ENCODE measurements at places on chromosomes 6 and 20. TPM values are rescaled to one million over a fixed set of nuclear protein-coding genes. Genes with fewer than 3 reads are reported as not detected.

The SAPCD1 gene
- 6.4 TPM for polyA plus RNA-seq

The FABP7 gene
- polyA plus RNA-seq, result 0.67 TPM

The TNFRSF21 gene
- 5.4 TPM for polyA plus RNA-seq

The SYCP2L gene
- polyA plus RNA-seq, result 0.07 TPM

The PRICKLE4 gene
- 1.6 TPM for polyA plus RNA-seq

The UBE2V1 gene
- 123 TPM for polyA plus RNA-seq

The SFTA2 gene
- 0.83 TPM for polyA plus RNA-seq

The ULBP1 gene
- polyA plus RNA-seq, result 0.36 TPM

The HTR1B gene
- 0.15 TPM for polyA plus RNA-seq

- DNase-seq, result no peak
- no peak overlapping the region for H3K4me3 ChIP-seq
- no peak overlapping the region for H3K27ac ChIP-seq
Measured at GRCh38 chr20:23917024-23917725, 37.6 kb upstream of the CST5 start.

- peaks cover 6% of the 10 kb centered on the region for H3K4me1 ChIP-seq
- no peak overlapping the region for H3K4me3 ChIP-seq
- no peak for DNase-seq
- H3K36me3 ChIP-seq, result peaks cover 38% of the 10 kb centered on the region
- H3K27me3 ChIP-seq, result no peaks in the 10 kb centered on the region
Measured at GRCh38 chr6:32979720-32980487, 11.5 kb downstream of the BRD2 start.

DNA sequence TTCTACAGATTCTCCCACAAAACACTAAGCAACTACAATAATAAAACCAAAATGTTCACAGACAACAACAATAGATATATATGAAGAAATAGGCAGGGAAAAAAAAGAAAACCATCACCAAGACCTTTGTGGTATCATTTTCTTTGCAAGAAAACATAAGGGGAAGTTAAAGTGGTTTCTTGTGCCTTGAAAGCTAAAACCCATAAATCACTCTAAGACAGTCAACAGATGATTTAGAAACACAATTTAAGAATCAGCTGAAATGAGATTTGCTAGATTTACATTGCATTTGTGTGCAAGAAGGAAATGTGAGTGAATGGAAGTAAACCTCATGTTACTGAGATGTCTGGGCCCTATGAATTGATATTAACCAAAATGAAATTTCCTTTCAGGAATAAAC lies 1265.4 kb upstream of the GJE1 start:
- no peaks in the 10 kb centered on the region for H3K4me1 ChIP-seq
- H3K27ac ChIP-seq, result no peak overlapping the region
- H3K4me3 ChIP-seq, result no peak overlapping the region
- no peaks in the 10 kb centered on the region for H3K36me3 ChIP-seq
- H3K27me3 ChIP-seq, result no peaks in the 10 kb centered on the region

DNA sequence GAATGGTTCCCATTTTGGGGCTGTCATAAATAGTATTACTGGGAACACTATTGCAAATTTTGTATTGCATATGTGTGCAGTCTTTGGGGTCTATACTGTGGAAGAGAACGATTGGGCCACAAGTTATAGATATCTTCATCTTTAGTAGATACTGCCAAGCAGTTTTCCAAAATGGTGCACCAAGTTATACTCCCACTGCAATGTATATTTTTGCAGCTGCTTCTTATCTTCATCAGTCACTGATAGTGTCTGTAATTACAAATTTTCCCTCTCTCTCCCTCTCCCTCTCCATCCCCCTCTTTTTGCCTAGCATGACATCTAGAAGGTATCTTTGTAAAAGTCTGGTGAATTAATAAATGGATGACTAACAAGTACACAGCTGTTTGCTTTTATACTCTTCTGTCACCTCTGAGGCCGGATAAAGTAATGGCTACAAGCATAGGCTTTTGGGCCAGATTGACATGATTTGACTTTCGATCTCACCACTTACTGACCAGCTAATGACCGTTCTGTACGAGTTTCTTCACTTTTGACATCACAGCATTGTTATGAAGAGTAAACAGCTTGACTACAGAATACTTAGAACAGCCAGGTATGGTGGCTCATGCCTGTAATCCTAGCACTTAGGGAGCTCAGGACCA lies 113.3 kb upstream of the SLC2A12 start:
- H3K36me3 ChIP-seq, result peaks cover 2% of the 10 kb centered on the region
- H3K27ac ChIP-seq, result no peak overlapping the region
- peaks cover 13% of the 10 kb centered on the region for H3K4me1 ChIP-seq
- no peaks in the 10 kb centered on the region for H3K27me3 ChIP-seq
- no peak overlapping the region for H3K4me3 ChIP-seq
- DNase-seq, result no peak

DNA sequence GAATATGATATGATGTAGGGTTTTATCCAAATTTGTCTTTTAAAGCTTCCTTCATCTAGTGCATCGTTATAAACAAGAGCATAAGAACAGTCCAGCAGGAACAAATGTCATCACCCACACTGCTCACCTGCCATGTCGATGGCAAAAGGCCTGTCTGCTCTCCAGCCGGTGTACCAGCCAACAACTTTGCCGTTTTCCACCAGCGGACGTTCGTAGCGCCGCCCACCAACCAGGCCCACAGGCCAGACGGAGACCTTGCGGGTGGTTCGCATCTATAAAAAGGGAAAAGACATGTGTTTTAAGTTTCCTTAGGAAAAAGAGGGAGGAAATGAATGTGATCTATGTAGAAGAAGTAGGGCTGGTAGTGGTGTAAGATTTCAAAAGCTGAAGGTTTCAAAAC lies 62.9 kb downstream of the B3GAT2 start:
- H3K4me1 ChIP-seq, result no peaks in the 10 kb centered on the region
- H3K4me3 ChIP-seq, result no peak overlapping the region
- H3K27me3 ChIP-seq, result no peaks in the 10 kb centered on the region

- no peak overlapping the region for H3K27ac ChIP-seq
- peaks cover 30% of the 10 kb centered on the region for H3K36me3 ChIP-seq
- H3K4me3 ChIP-seq, result no peak overlapping the region
- H3K4me1 ChIP-seq, result no peaks in the 10 kb centered on the region
- DNase-seq, result no peak
- H3K27me3 ChIP-seq, result no peaks in the 10 kb centered on the region
Measured at GRCh38 chr6:125904871-125905270, 51.7 kb upstream of the HINT3 start.

DNA sequence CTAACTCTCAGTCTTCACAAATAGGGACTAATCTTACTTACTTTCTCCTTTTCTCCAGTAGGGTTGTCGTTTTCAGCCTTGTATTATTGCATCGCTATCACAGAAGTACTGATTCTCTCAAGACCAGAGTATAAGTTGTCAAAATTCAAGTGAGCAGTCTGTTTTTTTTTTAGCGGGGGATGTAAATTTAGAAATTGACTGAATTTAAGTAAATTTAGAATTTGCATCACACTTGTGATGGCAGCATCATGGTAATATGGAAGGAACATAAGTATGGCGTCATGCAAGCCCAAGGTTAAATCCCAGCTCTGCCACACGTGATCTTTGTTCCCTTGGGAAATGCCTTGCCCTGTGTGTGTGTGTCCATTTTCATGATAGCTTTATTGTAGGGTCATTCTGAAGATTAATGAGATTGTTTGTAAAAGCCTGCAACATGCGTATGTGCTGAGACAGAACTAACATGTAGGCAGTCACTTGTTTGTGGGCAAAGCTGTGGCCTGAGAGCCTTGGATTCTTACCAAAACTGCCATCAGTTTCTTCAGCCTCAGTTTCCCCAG lies 52.8 kb upstream of the VSTM2L start:
- no peak overlapping the region for H3K4me3 ChIP-seq
- no peaks in the 10 kb centered on the region for H3K27me3 ChIP-seq
- H3K27ac ChIP-seq, result no peak overlapping the region
- DNase-seq, result peak; percentile 33

DNA sequence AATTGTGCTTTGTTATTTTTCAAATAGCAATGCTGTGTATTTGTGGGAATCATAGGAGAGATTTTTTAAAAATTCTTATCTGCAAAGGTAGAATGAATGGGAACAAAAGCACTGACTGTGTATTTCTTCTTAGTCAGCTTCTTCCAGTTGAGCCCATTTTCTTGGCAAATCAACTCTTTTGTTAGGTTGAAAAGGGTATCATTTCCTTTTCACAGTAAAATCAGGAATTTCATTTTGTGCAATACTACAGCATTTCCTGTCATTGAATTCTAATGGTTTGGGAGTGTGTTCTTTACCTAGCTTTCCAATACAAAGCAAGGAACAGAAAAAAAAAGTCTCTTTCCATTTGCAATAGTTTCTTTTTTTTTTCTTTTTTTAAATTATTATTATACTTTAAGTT lies 19.0 kb upstream of the EXOC2 start:
- no peak overlapping the region for H3K4me3 ChIP-seq
- no peak for DNase-seq
- H3K36me3 ChIP-seq, result no peaks in the 10 kb centered on the region
- peak overlapping the region; percentile 86 for H3K27ac ChIP-seq
- H3K27me3 ChIP-seq, result peaks cover 37% of the 10 kb centered on the region
- peaks cover 2% of the 10 kb centered on the region for H3K4me1 ChIP-seq

GRCh38 chr6:143166247-143166695 lies 105.6 kb downstream of the AIG1 start:
- H3K4me1 ChIP-seq, result no peaks in the 10 kb centered on the region
- H3K4me3 ChIP-seq, result no peak overlapping the region
- no peaks in the 10 kb centered on the region for H3K36me3 ChIP-seq

DNA sequence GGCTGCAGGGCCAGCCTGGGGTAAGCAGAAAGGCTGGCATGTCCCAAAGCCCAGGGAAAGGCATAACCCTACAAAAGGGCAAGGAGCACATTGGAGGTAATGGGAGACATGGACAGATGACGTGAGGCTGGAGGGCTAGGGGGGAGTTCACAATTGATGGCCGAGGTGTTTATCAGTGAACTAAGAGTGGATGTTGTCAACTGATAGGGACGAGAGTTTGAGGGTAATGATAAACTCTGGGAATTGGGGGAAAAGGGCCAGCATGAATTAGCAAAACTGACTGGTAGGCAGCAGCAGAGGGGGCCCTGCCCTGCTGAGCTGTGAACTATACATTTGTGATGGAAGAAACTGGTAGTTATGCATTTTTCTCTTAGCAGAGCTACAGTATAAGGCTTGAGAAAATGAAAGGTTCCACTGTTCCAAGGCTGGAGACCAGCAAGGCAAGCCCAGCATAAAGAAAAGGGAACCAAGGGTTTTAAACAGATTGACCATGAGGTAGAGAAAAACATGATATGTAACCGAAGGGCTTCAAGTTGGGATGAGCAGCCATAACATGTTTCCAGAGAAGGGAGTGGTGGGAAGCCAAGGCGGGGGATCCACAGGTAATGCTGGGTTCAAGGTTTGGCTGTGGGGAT lies 98.1 kb upstream of the MLN start:
- DNase-seq, result no peak
- H3K36me3 ChIP-seq, result no peaks in the 10 kb centered on the region
- H3K27ac ChIP-seq, result no peak overlapping the region
- H3K4me3 ChIP-seq, result no peak overlapping the region

- no peak overlapping the region for H3K27ac ChIP-seq
- no peaks in the 10 kb centered on the region for H3K27me3 ChIP-seq
- no peaks in the 10 kb centered on the region for H3K36me3 ChIP-seq
- no peak for DNase-seq
- H3K4me3 ChIP-seq, result no peak overlapping the region
- no peaks in the 10 kb centered on the region for H3K4me1 ChIP-seq
Measured at GRCh38 chr6:134849920-134850447, 99.9 kb downstream of the ALDH8A1 start.

DNA sequence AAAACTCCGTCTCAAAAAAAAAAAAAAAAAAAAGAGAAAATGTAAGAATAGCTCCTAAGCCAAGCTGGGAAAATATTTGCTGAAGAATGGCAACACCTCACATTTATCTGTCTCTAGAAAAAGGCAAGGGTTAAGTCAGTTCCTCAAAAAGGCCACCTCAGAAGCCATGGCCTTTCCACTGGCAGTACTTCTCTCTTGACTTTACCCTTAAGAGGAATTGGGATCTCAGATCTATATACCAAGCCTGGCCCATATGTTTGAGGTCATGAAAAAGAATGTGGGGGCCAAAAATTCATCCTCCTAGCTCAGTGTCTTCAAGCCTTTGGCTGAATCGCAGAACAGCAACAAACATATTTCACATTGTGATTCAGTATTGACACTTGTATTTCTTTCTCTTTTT lies 10.9 kb upstream of the NCOA3 start:
- no peaks in the 10 kb centered on the region for H3K27me3 ChIP-seq
- no peak for DNase-seq
- no peaks in the 10 kb centered on the region for H3K36me3 ChIP-seq
- H3K27ac ChIP-seq, result peak overlapping the region; percentile 24
- no peak overlapping the region for H3K4me3 ChIP-seq
- no peaks in the 10 kb centered on the region for H3K4me1 ChIP-seq

- H3K36me3 ChIP-seq, result no peaks in the 10 kb centered on the region
- H3K27ac ChIP-seq, result no peak overlapping the region
- peak; percentile 82 for DNase-seq
Measured at GRCh38 chr6:11496152-11497060, 41.1 kb upstream of the TMEM170B start.

GRCh38 chr6:68975816-68976215 lies 340.7 kb downstream of the ADGRB3 start:
- no peaks in the 10 kb centered on the region for H3K4me1 ChIP-seq
- no peak for DNase-seq
- H3K4me3 ChIP-seq, result no peak overlapping the region
- no peaks in the 10 kb centered on the region for H3K27me3 ChIP-seq

DNA sequence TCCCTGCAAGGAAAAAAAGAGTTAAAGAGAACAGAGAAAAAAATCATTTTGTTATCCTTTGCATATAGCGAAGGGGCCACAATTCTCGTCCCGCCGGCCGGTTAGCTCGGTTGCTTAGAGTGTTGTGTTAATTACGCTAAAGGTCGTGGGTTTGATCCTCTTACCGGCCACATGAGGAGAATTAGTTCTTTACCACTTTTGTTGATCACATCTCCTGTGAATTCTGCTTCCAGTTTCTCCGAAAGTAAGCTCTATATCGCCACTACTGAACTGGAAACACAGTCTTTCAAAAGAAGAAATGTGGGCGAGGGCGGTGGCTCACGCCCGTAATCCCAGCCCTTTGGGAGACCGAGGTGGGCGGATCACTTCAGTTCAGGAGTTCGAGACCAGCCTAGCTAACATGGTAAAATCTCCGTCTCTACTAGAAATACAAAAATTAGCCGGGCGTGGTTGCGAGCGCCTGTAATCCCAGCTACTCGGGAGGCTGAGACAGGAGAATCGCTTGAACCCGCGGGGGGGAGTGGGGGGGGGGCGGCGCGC lies 13.4 kb downstream of the PRSS16 start:
- no peak overlapping the region for H3K27ac ChIP-seq
- H3K36me3 ChIP-seq, result no peaks in the 10 kb centered on the region
- no peak overlapping the region for H3K4me3 ChIP-seq
- peaks cover 23% of the 10 kb centered on the region for H3K27me3 ChIP-seq
- no peak for DNase-seq

GRCh38 chr20:43138061-43138770 lies 51.5 kb downstream of the PTPRT start:
- DNase-seq, result no peak
- H3K4me3 ChIP-seq, result no peak overlapping the region
- no peaks in the 10 kb centered on the region for H3K4me1 ChIP-seq
- H3K27ac ChIP-seq, result no peak overlapping the region
- H3K36me3 ChIP-seq, result no peaks in the 10 kb centered on the region
- H3K27me3 ChIP-seq, result no peaks in the 10 kb centered on the region
